Activated CD8-positive, alpha-beta T cell treated with anti-CD3 and anti-CD28 coated beads for 36 hours (primary cell): ENCODE measurements at places on chromosomes 5 and 9. TPM values are rescaled to one million over a fixed set of nuclear protein-coding genes. Genes with fewer than 3 reads are reported as not detected.

DNA sequence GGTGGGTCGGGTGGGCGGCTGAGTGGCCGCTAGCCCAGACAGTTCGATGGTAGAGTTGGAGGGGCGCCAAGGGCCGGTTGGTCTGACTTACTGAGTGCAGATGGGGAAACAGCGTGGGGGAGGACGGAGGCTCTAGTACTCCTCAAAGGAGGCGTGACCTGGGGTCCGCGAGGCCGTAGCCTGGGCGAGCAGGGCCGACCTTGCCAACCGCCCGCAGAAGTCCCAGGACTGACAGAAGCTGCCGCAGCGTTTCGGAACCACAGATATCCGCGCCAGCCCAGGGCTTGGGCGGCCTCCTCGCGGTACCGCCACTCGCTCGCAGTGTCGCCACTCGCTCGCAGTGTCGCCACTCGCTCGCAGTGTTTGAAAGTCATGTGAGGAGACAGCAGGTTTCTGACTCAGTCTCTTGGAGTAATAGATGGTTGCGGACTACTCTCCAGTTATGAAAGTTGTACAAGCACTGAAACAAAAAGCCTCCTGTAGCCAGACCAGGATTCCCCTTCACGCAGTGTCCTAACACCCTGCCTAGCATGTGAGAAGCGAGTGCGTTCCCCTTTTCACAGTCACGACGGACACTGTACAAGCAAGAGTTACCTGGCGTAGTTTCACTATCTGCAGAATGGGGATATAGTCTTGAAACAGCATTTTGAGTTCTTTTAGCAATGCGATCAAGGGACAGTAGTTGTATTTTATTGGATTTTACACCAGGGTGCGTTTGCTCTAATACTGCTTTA, 674 bp downstream of the TMEM38B start:
- H3K4me3 ChIP-seq, result peak overlapping the region; percentile 82
- peaks cover 33% of the 10 kb centered on the region for H3K4me1 ChIP-seq
- peak; percentile 62 for DNase-seq
- H3K36me3 ChIP-seq, result no peaks in the 10 kb centered on the region
- H3K27ac ChIP-seq, result peak overlapping the region; percentile 65
- H3K27me3 ChIP-seq, result peaks cover 14% of the 10 kb centered on the region

DNA sequence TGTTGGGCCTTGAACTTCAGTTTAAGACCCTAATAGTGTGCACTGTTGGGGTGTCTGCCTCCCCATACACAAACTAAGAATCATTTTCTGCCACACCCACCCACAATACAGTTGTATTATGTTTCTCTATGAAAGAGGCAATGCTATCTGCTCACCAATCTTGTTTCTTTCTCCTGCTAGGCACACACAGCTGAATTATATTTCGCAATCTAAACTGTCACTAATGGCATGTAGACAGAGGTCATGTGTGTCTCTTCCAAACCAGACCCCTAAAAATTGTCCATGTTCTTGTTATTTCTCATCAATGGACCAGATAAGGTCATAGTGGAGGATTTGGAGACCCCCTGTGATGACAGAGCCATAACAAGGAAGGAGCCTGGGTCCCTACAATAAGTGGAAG, 57.3 kb downstream of the RIGI start:
- H3K4me3 ChIP-seq, result no peak overlapping the region
- H3K27me3 ChIP-seq, result no peaks in the 10 kb centered on the region
- H3K27ac ChIP-seq, result no peak overlapping the region
- peaks cover 6% of the 10 kb centered on the region for H3K36me3 ChIP-seq

GRCh38 chr5:180109920-180110319, 38.4 kb upstream of the RNF130 start:
- peaks cover 6% of the 10 kb centered on the region for H3K27me3 ChIP-seq
- no peak overlapping the region for H3K27ac ChIP-seq
- H3K4me1 ChIP-seq, result no peaks in the 10 kb centered on the region
- peaks cover 3% of the 10 kb centered on the region for H3K36me3 ChIP-seq

DNA sequence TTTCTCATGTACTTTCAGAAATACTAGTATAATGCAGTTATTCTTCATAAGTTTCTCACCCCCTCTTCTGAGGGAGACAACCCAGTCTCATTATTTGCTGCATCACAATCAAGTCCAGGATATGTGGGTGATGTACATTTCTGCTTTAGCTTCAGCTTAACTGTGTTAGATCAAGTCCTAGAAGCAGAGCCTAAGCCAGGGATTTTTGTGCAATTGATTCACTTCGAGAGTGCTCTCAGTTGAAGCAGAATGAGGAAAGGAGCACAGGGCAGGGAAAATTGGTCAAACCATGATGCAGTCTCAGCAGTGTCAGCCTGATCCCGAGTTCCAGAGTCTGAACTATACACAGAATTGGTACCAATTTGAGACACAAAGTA, 15.1 kb downstream of the HNRNPK start:
- no peaks in the 10 kb centered on the region for H3K27me3 ChIP-seq
- peaks cover 29% of the 10 kb centered on the region for H3K36me3 ChIP-seq
- peak overlapping the region; percentile 14 for H3K27ac ChIP-seq
- H3K4me3 ChIP-seq, result no peak overlapping the region
- DNase-seq, result no peak

DNA sequence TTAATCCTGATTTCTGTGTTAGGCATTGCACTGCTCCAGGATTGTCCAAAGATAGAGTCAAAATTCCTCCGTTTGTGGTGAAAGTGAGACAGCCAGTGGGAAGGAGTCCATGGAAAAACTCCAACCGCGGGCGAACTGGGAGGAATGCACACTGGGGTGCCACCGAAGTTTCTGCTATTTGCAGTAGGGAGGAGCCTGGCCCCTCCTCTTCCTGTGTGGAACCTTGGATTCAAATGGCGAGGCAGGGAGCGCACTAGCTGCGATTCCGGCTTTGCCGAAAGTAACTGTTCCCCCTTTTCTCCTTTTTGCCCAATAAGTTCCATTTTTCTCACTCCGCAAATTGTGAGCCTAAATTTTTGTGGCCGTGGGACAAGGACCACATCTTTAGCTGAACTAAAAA, 9.3 kb downstream of the BAAT start:
- no peaks in the 10 kb centered on the region for H3K4me1 ChIP-seq
- no peak overlapping the region for H3K27ac ChIP-seq
- no peak overlapping the region for H3K4me3 ChIP-seq
- no peak for DNase-seq

DNA sequence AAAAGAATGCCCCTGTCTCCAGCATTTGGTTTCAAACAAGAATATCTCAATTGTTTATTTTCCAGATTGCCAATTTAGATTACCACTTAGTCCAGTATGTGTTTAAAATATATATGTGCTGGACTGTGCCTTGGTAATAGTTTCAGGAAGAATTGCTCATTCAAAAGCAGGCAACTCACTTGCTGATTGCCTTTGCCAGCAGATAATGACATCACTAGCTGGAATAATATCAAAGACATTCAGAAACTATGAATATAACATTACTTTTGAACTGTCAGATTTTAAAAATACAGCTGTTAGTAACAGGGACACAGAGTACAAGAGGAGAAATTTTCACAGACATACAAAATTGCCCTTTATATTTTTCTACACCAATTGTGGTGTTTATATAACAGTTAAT, 96.0 kb upstream of the ITGA2 start:
- DNase-seq, result no peak
- H3K4me3 ChIP-seq, result no peak overlapping the region
- H3K27ac ChIP-seq, result no peak overlapping the region

DNA sequence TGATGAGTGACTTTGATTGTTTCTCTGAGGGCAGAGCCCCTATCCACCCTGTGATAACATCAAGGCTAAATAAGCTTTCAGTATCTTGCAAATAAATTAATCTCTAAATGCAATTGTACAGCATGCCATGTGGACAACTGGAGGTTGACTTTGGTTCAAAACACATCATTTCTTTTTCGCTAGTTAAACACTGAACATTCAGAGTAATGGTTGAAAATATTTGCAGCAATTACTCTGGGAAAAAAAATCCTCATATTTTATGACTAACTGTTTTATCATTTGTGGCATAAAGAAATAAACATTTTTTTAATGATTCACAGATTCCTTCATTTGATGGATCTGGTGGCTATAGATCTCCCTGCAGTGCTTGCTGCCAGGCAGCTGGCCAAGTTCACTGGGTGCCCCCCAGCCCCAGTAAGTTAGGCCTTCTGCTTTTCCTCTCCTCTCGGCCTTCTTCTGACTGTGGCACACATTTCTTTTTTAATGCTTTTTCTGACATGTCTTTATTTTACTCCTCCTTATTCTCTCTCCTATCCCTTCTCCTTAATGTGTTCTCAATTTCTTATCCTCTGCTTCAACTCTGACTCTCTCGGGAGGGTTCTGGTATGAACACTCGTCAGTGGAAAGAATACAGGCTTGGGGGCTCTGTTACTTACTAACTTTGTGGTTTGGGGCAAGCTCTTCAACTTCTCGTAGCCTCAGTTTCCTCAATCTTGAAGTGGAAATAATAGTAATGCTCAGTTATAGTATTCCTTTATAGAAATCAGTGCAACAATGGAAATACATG, 69.6 kb downstream of the ADAMTSL1 start:
- no peaks in the 10 kb centered on the region for H3K27me3 ChIP-seq
- H3K27ac ChIP-seq, result no peak overlapping the region
- no peaks in the 10 kb centered on the region for H3K36me3 ChIP-seq

- peaks cover 63% of the 10 kb centered on the region for H3K27me3 ChIP-seq
- H3K36me3 ChIP-seq, result no peaks in the 10 kb centered on the region
- peaks cover 34% of the 10 kb centered on the region for H3K4me1 ChIP-seq
Measured at GRCh38 chr9:127388037-127388855, 8.7 kb upstream of the SLC2A8 start.

- no peak for DNase-seq
- no peaks in the 10 kb centered on the region for H3K36me3 ChIP-seq
- no peaks in the 10 kb centered on the region for H3K27me3 ChIP-seq
Measured at GRCh38 chr5:124110942-124111341, 599.0 kb downstream of the CSNK1G3 start.

- peak; percentile 25 for DNase-seq
- peaks cover 37% of the 10 kb centered on the region for H3K4me1 ChIP-seq
- H3K27me3 ChIP-seq, result no peaks in the 10 kb centered on the region
Measured at GRCh38 chr5:154214371-154215106, 24.0 kb downstream of the GALNT10 start.

GRCh38 chr5:78626009-78626571, 22.5 kb downstream of the LHFPL2 start:
- H3K27me3 ChIP-seq, result no peaks in the 10 kb centered on the region
- no peaks in the 10 kb centered on the region for H3K4me1 ChIP-seq
- no peak overlapping the region for H3K27ac ChIP-seq
- no peak overlapping the region for H3K4me3 ChIP-seq
- DNase-seq, result no peak

DNA sequence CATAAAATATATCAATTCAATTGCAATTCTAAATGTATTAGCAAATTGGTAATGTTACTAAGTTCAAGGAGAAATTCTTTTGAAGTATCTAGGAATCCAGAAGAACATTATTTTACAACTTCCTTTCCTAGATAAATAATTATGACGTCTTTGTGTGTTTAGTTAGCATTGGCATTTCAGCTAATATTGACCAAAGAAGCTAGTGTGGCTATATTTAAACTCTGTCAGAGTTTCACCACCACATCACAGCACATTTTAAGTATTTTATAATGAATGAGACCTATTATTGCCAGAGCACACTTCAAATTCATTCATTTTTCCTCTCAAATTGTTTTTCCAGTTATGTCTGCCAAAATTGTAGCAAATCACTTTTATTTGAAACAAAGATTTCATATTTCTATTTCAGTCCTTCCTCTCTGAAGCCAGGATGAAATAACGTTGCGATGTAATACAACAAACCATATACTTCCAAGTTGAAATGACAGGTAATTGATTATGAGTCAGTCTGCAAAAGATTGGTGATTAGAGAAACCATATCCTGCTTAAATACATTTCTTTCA, 18.9 kb downstream of the PLK2 start:
- DNase-seq, result no peak
- no peaks in the 10 kb centered on the region for H3K36me3 ChIP-seq
- H3K27ac ChIP-seq, result no peak overlapping the region
- no peak overlapping the region for H3K4me3 ChIP-seq
- peaks cover 4% of the 10 kb centered on the region for H3K27me3 ChIP-seq

DNA sequence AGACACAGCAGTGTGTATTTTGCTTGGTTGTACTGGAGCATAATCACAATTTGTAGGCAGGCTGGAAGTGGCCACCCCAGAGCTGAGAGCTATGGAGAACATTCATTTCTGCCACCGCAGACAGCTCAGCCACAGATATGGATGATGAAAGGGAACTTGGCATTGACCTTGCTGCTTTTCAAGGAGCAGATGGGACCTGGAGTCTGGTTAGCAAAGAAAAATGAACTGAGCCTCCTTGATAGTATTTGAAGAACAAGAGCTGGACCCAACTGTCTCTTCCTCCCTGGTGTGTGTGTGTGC, 395.2 kb upstream of the ZNF462 start:
- no peaks in the 10 kb centered on the region for H3K36me3 ChIP-seq
- H3K27ac ChIP-seq, result no peak overlapping the region
- no peak overlapping the region for H3K4me3 ChIP-seq
- H3K27me3 ChIP-seq, result no peaks in the 10 kb centered on the region
- DNase-seq, result no peak

GRCh38 chr9:99167119-99167518, 54.6 kb downstream of the ALG2 start:
- H3K36me3 ChIP-seq, result no peaks in the 10 kb centered on the region
- H3K27ac ChIP-seq, result no peak overlapping the region
- H3K27me3 ChIP-seq, result no peaks in the 10 kb centered on the region
- H3K4me3 ChIP-seq, result no peak overlapping the region
- H3K4me1 ChIP-seq, result peaks cover 47% of the 10 kb centered on the region

GRCh38 chr5:32129074-32129598, 45.0 kb downstream of the GOLPH3 start:
- no peaks in the 10 kb centered on the region for H3K27me3 ChIP-seq
- H3K4me3 ChIP-seq, result no peak overlapping the region
- peaks cover 60% of the 10 kb centered on the region for H3K4me1 ChIP-seq
- peaks cover 59% of the 10 kb centered on the region for H3K36me3 ChIP-seq
- no peak for DNase-seq

- H3K27me3 ChIP-seq, result no peaks in the 10 kb centered on the region
- H3K36me3 ChIP-seq, result no peaks in the 10 kb centered on the region
- peaks cover 69% of the 10 kb centered on the region for H3K4me1 ChIP-seq
- peak overlapping the region; percentile 82 for H3K4me3 ChIP-seq
Measured at GRCh38 chr5:75051217-75051751, 1.1 kb downstream of the GCNT4 start.

GRCh38 chr9:76161106-76161505, 233.1 kb downstream of the RFK start:
- no peak overlapping the region for H3K27ac ChIP-seq
- H3K36me3 ChIP-seq, result peaks cover 6% of the 10 kb centered on the region
- H3K27me3 ChIP-seq, result no peaks in the 10 kb centered on the region
- no peak for DNase-seq

DNA sequence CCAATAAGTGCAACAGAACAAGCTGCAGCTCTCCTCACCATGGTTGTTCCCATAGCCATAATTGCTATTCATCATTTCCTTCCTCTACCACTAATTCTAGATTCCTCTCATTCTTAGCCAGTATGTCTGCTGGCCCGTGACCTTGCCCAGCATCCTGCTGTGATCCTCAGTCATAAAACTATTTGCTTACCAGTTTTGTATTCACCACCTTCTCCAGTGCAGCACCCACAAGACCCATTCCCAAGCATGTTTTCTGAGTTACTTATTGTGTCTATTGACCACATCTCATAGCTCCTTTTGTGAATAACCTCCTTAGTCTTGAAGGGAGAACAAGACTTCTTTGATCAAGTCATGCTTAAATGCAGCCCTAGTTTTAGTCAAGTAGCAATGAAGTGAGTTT, 488.0 kb upstream of the CTNND2 start:
- DNase-seq, result no peak
- no peak overlapping the region for H3K27ac ChIP-seq
- no peaks in the 10 kb centered on the region for H3K36me3 ChIP-seq
- H3K4me3 ChIP-seq, result no peak overlapping the region

The PCDHA1 gene
- not detected for total RNA-seq

The PTPRD gene
- total RNA-seq, result not detected

The LCP2 gene
- 259 TPM for total RNA-seq

The RAD50 gene
- total RNA-seq, result 48.9 TPM

The KCTD16 gene
- total RNA-seq, result 0.27 TPM

The GPR151 gene
- not detected for total RNA-seq

The CLPTM1L gene
- total RNA-seq, result 56.2 TPM

The SHOC1 gene
- total RNA-seq, result not detected

The CORO2A gene
- 13.4 TPM for total RNA-seq
